ENCODE measurements at places on chromosomes 13 and 19.

DNA sequence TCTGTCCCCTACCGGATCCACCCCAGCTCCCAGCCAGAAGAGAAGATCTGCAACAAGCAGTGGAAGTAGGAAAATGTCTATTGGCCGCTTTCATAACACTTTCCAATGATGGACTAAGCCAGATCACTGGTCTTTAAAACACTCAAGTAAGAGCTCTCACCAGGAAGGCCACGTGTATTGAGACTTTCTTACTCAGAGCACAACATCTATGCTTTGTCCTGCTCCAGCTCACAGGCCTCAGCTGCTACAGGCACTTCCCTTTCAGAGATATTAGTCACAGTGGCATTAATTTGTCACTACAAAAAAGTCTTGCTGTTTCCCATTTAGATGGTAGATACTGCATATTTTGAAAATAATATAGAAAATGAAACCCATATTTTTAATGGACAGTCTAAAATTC, 164.2 kb downstream of the ABCC4 start:
- DNase-seq, result peak; percentile 47

DNA sequence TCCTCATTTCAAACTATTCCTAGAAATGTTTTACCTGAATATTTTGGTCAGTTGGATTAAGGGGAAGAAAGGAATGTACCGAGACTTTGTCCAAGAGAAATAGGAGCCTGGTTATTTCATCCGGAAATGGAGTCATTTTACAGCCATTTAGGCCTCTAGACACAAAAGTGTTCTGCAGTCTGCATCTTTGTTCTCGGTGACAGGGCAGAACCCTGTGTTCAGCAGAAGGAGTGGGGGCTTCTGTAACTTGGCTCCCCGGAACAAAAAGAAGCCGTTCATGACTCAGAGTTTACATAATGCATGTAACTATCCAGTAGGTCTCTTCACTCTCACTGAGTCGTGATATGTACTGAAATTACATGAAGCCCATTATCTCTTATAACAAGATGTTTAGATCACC, 21.6 kb upstream of the FNDC3A start:
- DNase-seq, result no peak

DNA sequence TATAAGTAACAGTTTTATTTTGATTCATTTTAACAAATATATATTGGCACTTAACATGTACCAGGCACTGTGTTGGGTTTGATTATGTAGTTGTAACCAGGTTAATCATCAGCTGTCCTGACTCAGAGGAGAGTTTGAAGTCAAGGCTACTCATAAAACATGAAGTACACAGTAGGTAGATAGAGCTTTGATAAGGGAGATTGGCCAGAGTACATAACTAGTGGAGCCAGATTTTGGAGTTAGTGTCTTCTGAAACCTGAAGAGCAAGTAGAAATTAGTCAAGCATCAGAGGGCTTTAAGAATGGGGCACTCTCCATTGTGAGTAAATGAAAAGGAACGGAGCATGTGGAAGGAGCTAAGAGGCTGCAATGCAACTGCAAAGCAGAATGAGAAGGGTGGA, 333.9 kb downstream of the RFC3 start:
- DNase-seq, result no peak

DNA sequence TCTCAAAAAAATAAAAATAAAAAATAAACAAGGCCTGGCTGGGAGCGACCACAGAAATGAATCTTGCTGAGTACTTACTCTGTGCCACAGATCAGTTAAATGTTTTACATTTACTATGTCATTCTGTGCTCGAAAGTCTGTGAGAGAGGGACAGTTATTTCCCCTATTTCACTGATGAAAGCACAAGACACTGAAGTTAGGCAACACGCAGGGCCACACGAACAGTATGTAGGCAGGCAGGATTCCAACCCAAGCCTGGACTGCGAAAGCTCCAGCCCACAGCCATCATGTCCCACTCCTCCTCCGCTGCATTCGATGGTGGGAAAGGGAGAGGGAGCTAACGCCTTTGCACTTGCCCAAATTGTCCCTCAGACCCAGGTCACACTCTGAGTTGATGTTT, 34.2 kb downstream of the RUBCNL start:
- no peak for DNase-seq

- no peak for DNase-seq
Measured at GRCh38 chr19:42287827-42288107, 14.2 kb upstream of the PRR19 start.

DNA sequence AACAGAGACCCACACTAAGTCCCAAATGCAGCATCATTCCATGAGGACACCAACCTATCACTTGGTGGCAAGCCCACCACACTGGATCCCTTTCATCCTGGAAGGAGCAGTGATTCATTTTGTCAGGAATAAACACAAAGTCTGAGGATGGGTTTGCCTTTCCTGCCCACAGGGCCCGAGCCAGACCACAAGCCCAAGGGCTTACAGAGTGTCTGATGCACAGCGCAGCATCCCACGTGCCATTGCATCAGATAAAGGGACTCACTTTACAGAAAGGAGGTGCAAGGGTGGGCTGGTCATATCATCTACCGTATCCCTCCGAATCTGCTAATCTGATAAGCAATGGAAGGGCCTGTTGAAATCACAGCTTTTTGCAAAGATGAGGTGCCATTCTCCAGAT, 12.2 kb upstream of the KCTD15 start:
- no peak for DNase-seq

GRCh38 chr13:33448889-33449288, 163.3 kb upstream of the STARD13 start:
- no peak for DNase-seq

All from GM13976 (cell line).